ENCODE measurements at places on chromosomes 3 and 15. TPM values are rescaled to one million over a fixed set of nuclear protein-coding genes. Genes with fewer than 3 reads are reported as not detected.

GRCh38 chr3:9730657-9731205 lies 804 bp upstream of the BRPF1 start:
- H3K4me1 ChIP-seq = no peaks in the 10 kb centered on the region
- H3K4me3 ChIP-seq = peak overlapping the region; percentile 79
- H3K27ac ChIP-seq = peak overlapping the region; percentile 86
- DNase-seq = no peak

DNA sequence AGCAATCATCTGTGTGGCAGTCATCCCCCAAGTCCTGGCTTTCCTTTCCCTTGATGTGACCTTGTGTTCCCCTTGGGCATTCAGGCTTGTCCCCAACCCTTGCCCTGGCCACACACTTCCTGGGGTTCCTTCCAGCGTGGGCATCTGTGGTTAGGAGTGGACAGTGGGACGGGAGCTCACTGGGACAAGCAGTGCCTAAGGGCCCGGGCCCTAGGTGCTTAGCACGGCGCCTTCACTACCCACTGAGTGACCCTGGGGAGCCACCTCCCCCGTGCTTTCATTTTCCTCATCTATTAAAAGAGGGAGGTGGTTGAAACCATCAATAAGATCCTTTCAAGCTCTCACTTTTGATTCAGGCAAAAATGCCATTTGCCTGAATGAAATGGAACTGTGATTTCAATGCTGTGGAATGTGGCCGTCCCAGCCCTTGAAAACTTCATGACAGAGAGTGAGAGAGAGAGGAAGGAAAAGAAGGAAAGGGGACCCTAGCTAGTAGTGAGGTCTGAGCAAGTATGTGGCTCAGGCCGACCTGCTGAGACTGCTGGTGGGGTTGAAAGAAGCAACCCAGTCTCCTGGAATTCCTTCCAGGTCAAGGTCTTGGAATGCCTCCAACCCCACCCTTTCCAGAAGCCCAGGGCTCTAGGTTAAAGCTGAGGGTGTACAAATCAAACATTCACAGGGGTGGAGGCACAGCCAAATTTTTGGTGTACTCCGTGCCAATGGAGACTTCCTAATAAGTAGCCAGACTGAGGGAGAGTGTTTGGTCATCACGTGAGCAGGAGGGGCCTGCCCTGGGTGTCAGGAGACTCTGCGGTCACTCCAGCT lies 302.9 kb downstream of the TLE3 start:
- H3K27ac ChIP-seq = peak overlapping the region; percentile 37
- H3K27me3 ChIP-seq = no peaks in the 10 kb centered on the region
- no peak overlapping the region for H3K4me3 ChIP-seq
- no peaks in the 10 kb centered on the region for H3K4me1 ChIP-seq

The NKTR gene
- 81.1 TPM for total RNA-seq

GRCh38 chr15:65198571-65198970 lies 12.7 kb downstream of the CILP start:
- H3K27ac ChIP-seq = no peak overlapping the region
- H3K4me1 ChIP-seq = no peaks in the 10 kb centered on the region
- no peaks in the 10 kb centered on the region for H3K27me3 ChIP-seq
- no peak for DNase-seq
- no peak overlapping the region for H3K4me3 ChIP-seq

DNA sequence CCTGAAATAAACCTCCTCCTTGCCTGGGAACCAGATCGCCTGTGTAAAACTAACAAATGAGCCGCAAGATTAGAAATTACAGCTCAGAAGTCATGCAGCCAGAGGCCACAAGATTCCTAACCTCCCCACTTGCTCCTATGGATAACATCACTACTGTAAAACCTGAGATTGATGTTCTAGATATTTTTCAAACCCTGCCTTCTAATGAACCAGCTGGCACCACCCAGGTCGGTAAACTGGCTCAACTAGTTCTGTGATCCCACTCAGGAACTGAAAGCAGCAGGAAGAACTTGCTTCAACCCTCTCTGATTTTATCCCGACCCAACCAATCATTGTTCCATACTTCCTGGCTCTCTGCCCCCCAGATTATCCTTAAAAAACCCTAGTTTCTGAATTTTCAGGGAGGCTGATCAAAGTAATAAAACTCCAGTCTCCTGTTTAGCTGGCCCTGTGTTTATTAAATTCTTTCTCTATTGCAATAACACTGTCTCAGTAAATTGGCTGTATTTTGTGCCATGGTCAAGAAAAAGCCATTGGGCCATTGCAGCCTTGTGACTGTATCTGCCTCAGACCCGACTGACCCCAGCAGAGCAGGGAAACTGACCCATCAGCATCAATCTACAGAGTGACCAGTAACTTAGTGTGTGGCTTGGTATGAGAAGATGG lies 98.9 kb downstream of the RPLP1 start:
- no peaks in the 10 kb centered on the region for H3K27me3 ChIP-seq
- no peak overlapping the region for H3K4me3 ChIP-seq
- no peak for DNase-seq
- H3K36me3 ChIP-seq = no peaks in the 10 kb centered on the region
- peaks cover 3% of the 10 kb centered on the region for H3K4me1 ChIP-seq

- H3K4me3 ChIP-seq = no peak overlapping the region
- DNase-seq = no peak
- no peak overlapping the region for H3K27ac ChIP-seq
- H3K27me3 ChIP-seq = peaks cover 59% of the 10 kb centered on the region
These were observed 3.1 kb downstream of the SKOR1 start for GRCh38 chr15:67828278-67828968.

GRCh38 chr3:53137835-53138446 lies 7.7 kb upstream of the RFT1 start:
- no peaks in the 10 kb centered on the region for H3K27me3 ChIP-seq
- H3K27ac ChIP-seq = no peak overlapping the region
- no peaks in the 10 kb centered on the region for H3K36me3 ChIP-seq
- no peak for DNase-seq

DNA sequence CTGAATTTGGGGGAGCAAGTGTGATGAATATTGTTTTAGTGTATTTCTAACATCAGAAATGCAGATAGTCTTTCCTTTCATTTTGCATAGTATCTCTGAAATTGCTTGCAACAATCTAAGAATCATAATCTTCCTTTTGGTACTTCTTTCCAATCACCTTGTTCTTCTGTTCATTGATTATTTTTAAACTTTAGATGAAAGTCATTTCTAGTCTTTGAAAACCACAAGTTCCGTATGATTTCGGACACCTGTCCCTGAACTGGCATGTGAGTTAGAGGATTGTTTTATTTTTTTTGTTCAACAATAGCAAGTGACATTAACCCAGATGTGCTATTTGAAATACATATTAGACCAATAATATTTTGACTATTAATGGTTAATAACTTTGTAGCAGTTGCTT lies 329.7 kb downstream of the UNC13C start:
- H3K4me3 ChIP-seq = no peak overlapping the region
- no peaks in the 10 kb centered on the region for H3K36me3 ChIP-seq
- no peak overlapping the region for H3K27ac ChIP-seq
- no peak for DNase-seq
- H3K4me1 ChIP-seq = no peaks in the 10 kb centered on the region

DNA sequence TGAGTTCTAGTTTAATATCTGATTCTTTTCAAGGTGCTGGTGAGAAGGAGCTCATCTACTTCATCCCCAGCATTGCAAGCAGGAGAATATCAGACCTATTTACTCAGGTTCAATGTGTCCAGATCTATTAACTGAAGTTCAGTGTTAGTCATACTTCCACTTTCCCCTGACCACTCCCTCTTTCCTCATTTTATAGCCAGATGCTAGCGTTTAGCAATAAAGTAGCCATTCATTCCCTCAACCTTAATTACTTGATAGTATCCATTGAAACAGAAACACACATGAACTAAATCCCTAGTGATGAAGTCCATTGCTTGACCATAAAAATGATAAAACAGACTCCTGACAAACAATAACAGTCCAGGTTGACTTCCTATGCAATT lies 60.0 kb downstream of the RPL22L1 start:
- no peak overlapping the region for H3K27ac ChIP-seq
- DNase-seq = no peak
- H3K36me3 ChIP-seq = no peaks in the 10 kb centered on the region
- no peaks in the 10 kb centered on the region for H3K27me3 ChIP-seq
- H3K4me1 ChIP-seq = no peaks in the 10 kb centered on the region

DNA sequence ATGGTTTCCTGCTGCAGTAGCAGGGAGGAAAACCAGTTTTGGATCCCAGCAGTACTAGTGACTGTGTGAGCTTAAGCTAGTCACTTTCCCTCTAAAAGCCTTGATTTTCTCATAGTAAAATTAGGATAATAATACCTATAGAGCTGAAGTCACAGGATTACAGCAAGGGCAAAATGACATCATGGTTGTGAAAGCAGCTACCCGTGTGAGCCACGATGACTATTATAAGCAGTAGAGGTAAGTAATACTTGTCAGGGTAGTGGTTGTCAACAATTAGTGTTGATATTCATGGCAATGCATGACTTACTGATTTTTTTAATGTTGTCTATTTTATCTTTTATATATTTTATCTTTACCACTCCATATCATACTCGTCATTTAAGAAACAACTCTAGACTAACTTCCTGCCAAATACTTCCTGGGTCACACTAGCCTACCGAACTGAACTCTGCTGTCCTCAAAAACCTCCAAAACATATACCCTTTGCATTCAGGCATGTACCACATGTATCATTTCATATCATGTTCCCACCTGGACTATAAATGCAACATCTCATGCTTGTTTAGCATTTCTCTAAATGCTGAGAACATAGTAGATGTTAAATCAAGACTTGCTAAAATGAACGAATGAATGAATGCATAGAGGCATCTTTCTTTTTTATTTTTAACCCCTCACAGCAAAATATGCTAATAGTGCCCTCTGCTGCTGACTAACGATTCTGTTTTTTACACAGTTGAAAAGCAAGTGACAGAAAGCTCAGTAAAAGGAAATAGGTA lies 172.6 kb downstream of the P3H2 start:
- H3K4me1 ChIP-seq = no peaks in the 10 kb centered on the region
- no peak for DNase-seq
- no peak overlapping the region for H3K4me3 ChIP-seq
- no peaks in the 10 kb centered on the region for H3K27me3 ChIP-seq
- H3K27ac ChIP-seq = no peak overlapping the region
- H3K36me3 ChIP-seq = no peaks in the 10 kb centered on the region

The PPP2R3A gene
- 71.9 TPM for total RNA-seq

The HCN4 gene
- total RNA-seq = 0.50 TPM

Measured in kidney (tissue), 22 donors.